Cardiac ventricle fibroblast (primary cell): ENCODE measurements at places on chromosomes 3 and 15. TPM values are rescaled to one million over a fixed set of nuclear protein-coding genes. Genes with fewer than 3 reads are reported as not detected.

The WWTR1 gene
- total RNA-seq: 76.3 and 94.2 TPM in 2 replicates

The BBX gene
- 44.5 and 64.2 TPM in 2 replicates for total RNA-seq

The CCR1 gene
- 0.34 TPM in 1 of 2 replicates, not detected in the other for total RNA-seq

The SLC22A14 gene
- total RNA-seq: not detected in 2 replicates

The MAP6D1 gene
- total RNA-seq: 2.6 and 2.7 TPM in 2 replicates

The TNNC1 gene
- 0.31 TPM in 1 of 2 replicates, not detected in the other for total RNA-seq

The MESP1 gene
- 1.2 and 2.1 TPM in 2 replicates for total RNA-seq

The PRICKLE2 gene
- 35.1 and 39.5 TPM in 2 replicates for total RNA-seq

The TICRR gene
- total RNA-seq: 0.69 and 0.88 TPM in 2 replicates

The CXCR6 gene
- total RNA-seq: not detected in 2 replicates

The KLHL6 gene
- total RNA-seq: 0.06 TPM in 1 of 2 replicates, not detected in the other

The CYB561D2 gene
- total RNA-seq: 21.4 and 29.5 TPM in 2 replicates

The SPTSSB gene
- total RNA-seq: 0.44 TPM in 1 of 2 replicates, not detected in the other

The LTK gene
- total RNA-seq: not detected in 2 replicates

The SMCO1 gene
- not detected in 2 replicates for total RNA-seq

The SERINC4 gene
- total RNA-seq: not detected in 2 replicates

The MKRN3 gene
- 0.37 TPM in 1 of 2 replicates, not detected in the other for total RNA-seq

The MYO9A gene
- 15.3 and 18.1 TPM in 2 replicates for total RNA-seq

The ARIH2 gene
- total RNA-seq: 33.6 and 41.9 TPM in 2 replicates

The OR5K2 gene
- not detected in 2 replicates for total RNA-seq

The PLA2G4B gene
- total RNA-seq: 0.94 and 2.3 TPM in 2 replicates

The FEZF2 gene
- not detected in 2 replicates for total RNA-seq

The ZNF148 gene
- total RNA-seq: 11.2 and 15.4 TPM in 2 replicates

The RETNLB gene
- total RNA-seq: not detected in 2 replicates

The TWF2 gene
- 81.2 and 92.4 TPM in 2 replicates for total RNA-seq

The ASB14 gene
- total RNA-seq: not detected in 2 replicates

The SYNPR gene
- total RNA-seq: not detected in 2 replicates

The CAMK2N2 gene
- not detected in 2 replicates for total RNA-seq

The FRMD4B gene
- 4.1 and 5.6 TPM in 2 replicates for total RNA-seq

The MKRN2OS gene
- total RNA-seq: not detected in 2 replicates

The RPUSD2 gene
- 6.0 and 7.8 TPM in 2 replicates for total RNA-seq

The DAPK2 gene
- total RNA-seq: 6.4 and 6.9 TPM in 2 replicates

The MAGEF1 gene
- total RNA-seq: 19.0 and 22.5 TPM in 2 replicates

The ST8SIA2 gene
- not detected in 2 replicates for total RNA-seq

The IQCF5 gene
- not detected in 2 replicates for total RNA-seq

The PGBD4 gene
- 1.1 and 1.3 TPM in 2 replicates for total RNA-seq

The UCN2 gene
- 0.31 and 0.64 TPM in 2 replicates for total RNA-seq

The HYPK gene
- 5.9 and 14.2 TPM in 2 replicates for total RNA-seq

The GOLGA6B gene
- not detected in 2 replicates for total RNA-seq
